ENCODE measurements at places on chromosomes 11 and 22.

DNA sequence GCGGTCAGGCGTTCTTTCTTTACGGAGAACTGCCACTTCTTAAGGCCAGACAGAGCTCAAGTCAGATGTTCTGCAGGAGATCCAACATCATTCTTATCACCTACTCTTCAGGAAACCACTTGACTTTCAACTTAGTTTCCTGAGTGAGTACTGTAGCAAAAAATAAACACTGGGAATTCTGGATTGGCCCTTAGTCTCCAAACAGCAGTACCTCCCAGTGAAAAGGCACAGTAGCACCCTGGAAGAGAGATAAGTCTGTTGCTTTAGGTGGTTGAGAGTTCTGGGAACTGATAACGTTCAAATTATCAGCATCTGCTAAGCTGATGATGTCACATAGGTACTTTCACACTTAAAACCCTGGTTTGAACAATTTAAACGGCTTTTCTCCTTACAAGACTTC, 971.8 kb upstream of the TENM4 start:
- DNase-seq: no peak

DNA sequence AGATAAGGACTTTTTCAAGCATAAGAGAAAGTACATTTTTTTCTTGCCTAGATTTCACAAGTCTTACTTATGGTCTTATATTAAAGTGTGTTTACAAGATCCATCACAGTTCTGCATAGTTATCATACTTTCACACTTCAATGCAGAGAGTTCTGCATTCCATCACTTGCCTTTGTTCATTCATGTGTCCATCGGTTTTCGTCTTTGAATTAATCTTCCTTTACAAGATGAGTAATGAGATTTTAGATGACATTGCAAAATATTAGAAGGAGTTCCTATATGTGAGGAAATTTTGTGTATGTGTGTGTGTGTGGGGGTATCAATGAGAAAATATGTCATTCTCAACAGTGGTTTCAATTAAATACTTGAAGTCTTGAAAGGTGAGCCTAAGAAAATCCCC, 98.1 kb upstream of the GUCY1A2 start:
- DNase-seq: no peak

DNA sequence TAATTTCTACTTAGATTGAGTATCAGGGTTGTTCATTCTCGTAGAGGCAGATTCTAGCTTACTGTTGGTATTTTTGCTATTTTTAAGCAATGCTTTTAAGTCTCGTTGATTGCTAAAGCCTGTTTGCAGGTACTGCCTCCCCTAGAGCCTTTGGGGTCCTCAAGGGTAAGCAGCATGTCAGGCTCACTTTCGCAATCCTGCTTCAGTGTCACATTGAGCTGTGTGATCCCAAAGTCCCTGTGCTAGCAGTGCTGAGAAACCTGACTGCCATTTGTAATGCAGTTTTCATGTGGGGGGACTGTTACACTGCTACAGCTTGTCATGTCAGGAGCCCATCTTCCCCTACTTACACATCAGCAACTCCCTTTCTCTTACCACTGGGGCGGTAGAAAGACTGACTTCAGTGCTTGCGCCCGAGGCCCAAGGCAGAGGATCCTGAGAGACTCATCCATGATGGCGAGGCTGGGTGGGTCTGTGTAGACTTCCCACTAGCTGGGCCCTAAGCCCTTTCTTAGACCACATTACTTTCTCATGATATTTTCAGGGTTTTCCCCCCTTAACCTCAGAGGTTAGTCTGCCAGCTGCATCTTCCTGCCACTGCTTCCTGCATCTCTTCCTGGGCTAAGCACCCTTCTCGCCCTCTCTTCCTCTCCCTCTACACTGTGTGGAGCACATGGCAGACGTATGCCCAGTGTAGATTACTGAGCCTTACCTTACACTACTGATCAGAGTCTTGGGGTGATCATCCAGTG, 40.8 kb upstream of the ST14 start:
- DNase-seq: no peak

GRCh38 chr22:42347281-42347824, 76.9 kb upstream of the TCF20 start:
- no peak for DNase-seq

GRCh38 chr11:12900496-12900895, 108.6 kb upstream of the RASSF10 start:
- no peak for DNase-seq

GRCh38 chr11:61460986-61461385, 31.1 kb downstream of the SDHAF2 start:
- DNase-seq: no peak

GRCh38 chr11:108324587-108324986, 101.7 kb downstream of the ATM start:
- peak; percentile 73 for DNase-seq

- no peak for DNase-seq
Observed at GRCh38 chr11:2926611-2927051, 2.6 kb downstream of the PHLDA2 start.

- DNase-seq: no peak
Observed at GRCh38 chr11:102111787-102112508, 1.7 kb downstream of the YAP1 start.

DNA sequence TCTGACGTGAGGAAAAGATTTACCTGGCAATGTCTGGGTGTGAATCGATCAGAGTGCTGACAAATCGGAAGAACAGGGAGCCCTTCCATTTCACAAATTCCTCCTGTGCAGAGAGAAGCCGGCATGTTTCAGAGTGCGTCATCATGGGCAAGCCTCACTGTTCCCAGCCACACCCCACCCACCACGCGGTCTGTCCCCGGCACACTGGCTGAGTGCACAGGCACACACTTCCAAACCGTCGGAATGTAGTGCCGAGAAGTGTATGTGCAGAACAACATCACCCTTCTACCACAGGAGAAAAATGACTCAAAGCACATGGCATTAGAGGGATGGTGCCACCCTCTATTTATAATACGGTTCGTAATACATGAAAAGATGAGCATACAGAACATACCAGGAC, 47.5 kb downstream of the NCAPD3 start:
- no peak for DNase-seq

DNA sequence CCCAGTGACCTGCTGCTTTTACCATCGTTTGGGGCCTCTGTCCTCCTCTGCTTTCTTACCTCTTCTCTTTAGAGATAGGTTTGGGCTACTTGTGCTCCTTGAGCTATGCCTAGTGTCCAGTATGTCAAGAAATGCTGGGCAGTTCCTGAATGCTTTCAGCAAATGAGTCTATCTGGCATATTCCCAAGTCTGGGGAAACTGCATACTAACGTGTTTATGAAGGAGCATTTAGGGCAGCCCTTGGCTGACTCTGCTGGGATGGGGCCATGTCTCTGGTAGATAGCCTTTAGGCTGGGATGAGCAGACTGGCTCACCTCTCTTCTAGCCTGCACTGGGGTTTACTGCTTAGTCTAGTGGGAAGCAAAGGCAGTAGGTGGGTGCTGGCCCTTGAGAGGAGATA, 43.7 kb upstream of the SUSD2 start:
- DNase-seq: no peak
